ENCODE measurements at places on chromosomes 7 and 10.

DNA sequence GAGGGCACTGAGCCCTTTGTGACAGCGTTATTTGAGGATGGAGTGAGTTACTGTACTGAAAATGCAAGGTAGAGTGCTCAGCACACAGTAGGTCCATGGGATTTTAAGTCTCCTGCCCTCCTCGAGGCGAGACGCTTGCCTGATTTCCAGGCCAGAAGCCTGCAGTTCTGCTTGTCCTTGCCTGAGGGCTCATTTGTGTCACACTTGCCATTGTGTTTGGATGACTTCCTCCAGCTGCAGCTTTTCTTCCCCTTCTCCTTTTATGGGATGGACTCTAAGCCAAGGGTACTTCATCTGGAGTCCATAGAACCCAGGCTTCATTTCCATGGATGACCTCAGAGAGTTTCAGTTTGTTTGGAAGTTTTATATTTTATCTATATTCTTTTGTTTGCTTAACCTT lies 304.2 kb upstream of the BMPER start:
- DNase-seq: no peak

GRCh38 chr10:95475003-95475383 lies 86.2 kb downstream of the SORBS1 start:
- DNase-seq: peak; percentile 31

- DNase-seq: no peak
Measured at GRCh38 chr7:134014935-134015334, 112.2 kb upstream of the LRGUK start.

- no peak for DNase-seq
Measured at GRCh38 chr10:43867667-43868565, 219.2 kb upstream of the ZNF32 start.

- DNase-seq: no peak
Measured at GRCh38 chr10:3077940-3078630, 10.7 kb downstream of the PFKP start.

- DNase-seq: no peak
Measured at GRCh38 chr10:1214882-1215540, 158.8 kb downstream of the WDR37 start.

GRCh38 chr10:45179691-45180090 lies 135.7 kb downstream of the OR13A1 start:
- no peak for DNase-seq

DNA sequence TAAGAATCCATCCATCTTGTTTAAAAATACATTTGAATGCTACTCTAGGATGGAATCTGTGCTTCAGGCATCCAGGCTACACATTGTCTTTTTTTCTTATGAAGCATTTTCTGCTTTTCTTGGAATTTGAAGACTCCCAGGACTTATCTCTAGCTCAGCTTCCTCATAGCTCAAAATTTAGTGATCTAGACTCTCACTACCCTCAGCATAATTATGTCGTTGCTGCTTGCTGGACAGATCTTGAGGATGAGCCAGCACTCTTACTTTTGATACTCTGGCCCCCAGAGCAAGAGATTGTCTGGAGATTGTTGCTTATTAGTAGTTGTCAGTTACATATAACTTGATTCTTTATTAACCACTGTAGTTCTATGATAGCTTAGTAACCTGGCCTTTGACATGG lies 83.3 kb upstream of the FGL2 start:
- DNase-seq: no peak

DNA sequence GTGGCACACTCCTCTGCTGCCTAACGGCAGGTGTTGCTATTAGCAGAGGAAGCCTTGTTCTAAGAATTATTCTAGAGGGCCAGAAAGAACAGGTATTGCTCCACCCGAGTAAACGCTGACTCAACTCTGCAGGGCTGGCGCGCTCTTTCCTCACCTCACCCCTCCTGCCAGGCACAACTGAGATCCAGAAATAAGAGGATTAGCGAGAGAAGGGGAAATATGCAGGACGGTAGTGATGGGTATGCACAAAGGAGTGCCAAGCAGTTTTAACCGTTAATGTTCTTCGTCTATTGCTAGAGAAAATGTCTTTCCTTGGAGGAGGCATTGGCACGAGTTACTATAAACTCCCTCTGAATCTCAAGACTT lies 369 bp upstream of the SCIN start:
- peak; percentile 17 for DNase-seq

GRCh38 chr10:71334221-71334791 lies 15.2 kb downstream of the SLC29A3 start:
- DNase-seq: no peak
